ENCODE measurements at places on chromosomes 7 and 10.
A peak's percentile ranks its signal among the peaks of the same experiment; 100 is the strongest.

- no peak for DNase-seq
Measured at GRCh38 chr10:5071411-5072198, 22.6 kb upstream of the AKR1C3 start.

DNA sequence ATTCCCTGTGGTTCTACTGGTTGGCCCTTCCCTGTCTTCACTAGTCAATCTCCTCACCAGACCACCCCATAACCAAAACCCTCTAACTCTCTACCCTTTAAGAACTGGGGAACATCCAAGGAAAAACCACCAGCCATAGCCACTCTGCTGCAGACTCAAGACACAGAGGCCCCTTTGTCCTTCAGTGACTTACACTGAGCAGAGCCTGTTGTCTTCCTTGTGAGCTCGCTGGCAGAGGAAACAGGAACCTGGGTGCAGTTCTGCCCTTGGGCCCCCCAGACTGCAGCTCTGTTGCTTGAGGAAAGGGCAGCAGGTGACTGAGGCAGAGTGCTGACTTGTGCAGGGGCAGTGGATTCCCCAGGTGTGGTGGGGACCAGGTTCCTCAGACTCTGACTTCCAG is 30.6 kb downstream of the ZC3HAV1 start:
- no peak for DNase-seq

- DNase-seq = no peak
Measured at GRCh38 chr7:13257661-13258060, 570.2 kb downstream of the ARL4A start.

DNA sequence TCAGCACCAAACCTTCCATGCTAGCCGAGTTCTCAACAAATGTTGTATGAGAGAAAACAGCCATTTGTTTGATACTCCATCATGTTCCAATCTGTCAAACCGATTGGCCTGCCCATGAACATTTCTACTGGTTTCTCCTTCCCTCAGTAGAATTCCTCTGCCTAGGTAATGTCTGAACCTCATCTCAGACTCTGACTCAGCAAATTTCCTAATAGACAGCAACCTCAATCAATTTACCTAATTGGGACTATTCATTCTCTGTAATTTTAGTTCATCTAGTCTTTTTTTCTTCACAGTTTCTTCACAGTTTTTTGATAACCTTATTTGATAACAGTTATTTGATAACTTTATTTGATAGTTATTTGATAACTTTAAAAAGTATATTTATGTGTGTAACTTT is 585.1 kb downstream of the DNAJB9 start:
- no peak for DNase-seq

DNA sequence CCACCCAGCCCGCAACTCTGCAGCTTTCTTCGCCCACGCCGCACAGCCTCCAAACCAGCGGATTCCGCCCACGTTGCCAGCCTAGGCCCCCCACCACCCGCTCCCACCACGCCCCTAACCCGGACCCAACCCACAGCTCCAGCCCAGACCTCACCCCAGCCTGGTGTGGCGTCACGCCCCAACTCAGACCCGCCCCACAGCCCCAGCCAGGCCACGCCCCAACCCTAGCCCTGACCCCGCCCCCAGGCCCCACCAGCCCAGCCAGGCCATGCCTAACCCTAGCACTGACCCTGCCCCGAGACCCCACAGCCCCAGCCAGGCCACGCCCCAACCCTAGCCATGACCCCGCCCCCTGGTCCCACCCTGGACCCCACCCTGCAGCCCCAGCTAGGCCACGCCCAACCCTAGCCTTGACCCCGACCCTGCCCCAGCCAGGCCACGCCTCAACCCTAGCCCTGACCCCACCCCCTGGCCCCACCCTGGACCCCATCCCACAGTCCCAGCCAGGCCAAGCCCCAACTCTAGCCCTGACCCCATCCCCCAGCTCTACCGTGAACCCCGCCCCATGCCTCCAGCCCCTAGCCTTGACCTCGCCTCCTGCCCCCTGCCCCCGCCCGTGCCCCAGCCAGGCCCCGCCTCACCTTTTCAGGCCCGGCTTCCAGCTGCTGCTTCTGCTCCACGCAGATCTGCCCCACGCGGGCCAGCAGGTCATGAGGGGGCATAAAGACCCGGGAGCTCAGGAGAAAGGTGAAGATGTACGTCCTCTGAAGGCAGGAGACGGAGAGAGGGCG is 64.0 kb downstream of the RASGEF1A start:
- DNase-seq = peak; percentile 31

- peak; percentile 11 for DNase-seq
Measured at GRCh38 chr7:25087855-25088254, 37.2 kb downstream of the CYCS start.

DNA sequence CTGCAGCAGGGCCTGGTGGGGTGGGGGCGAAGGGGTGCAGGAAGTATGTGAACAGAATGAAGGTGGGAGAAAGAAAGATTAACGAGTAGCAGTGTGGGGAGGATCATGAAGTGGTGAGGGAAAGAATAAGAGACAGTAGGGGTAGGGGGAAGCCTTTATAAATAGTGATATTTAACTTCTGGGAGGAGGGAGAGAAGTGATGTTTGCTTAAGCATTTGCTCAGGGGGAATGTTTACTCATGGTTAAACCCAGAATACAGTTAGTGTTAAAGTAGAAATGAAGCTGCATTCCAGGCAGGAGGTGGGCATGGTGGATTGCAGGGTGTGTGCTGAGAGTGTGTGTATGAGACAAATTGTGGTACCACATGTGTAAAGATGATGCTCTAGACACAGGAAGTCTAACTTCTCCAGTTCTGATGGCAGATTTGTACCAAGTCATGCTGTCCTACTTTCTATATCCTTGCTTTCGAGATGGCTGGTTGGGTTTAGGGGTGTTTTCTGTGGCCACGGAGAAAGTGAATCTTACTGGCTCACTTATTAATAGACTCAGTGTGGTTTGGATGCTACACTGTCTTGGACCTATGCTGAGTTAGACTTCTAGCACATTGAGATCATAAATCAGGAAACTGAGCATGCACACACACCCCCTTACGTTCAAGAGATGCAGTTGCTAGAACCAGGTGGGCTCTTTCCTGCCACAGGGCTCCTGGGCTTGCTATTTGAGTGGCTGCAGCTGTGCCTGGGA is 10.6 kb upstream of the DNMBP start:
- no peak for DNase-seq

- no peak for DNase-seq
Measured at GRCh38 chr10:86366033-86366901, at the start of gene GRID1. Gene GRID1, minus strand, starts transcription at chr10:86366795.

DNA sequence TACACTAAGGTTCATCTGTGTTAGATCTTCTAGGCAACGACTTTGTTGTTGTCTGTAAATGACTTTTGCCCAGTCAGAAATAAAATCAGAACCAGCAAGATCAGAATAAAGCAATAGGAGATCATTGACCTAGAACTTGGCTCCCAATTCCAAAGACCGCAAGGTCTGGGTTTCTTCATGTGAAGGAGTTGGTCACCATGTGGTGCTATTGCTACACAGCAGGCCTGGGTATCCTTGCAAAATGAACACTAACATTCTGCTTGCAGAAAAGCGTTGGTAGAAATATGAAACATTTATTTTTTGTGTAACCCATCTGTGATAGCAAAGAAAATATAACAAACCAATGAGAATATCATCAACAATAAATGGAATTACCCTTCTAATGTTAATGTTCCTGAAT is 831.0 kb downstream of the NXPH1 start:
- DNase-seq = no peak

DNA sequence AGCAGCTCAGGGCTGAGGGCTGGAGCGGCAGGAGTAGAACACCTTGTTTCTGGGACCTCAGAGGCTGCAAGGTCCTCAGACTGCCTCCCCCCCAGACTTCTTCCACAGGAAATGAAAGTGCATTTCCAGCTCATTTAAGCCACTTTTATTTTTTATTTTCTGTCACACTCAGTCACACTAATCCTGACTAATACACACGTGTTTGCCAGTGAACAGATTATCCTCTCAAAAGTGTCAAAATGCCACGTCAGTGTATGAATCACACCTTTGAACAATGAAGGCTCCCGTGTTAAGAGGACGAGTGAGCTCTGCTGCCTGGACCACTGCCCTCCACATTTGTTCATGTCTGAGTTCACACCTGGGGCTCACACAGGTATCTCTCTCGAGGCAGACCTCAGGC is 488.5 kb downstream of the DNAJB6 start:
- DNase-seq = no peak

GRCh38 chr10:71259815-71260501 is 47.6 kb downstream of the UNC5B start:
- DNase-seq = no peak

All from stimulated activated naive B cell treated with anti-CD40 and anti-IgM and Interleukin-4, amounts not matched to agents 10 μg/mL and 1 μg/mL and 100 μg/mL, for 72 hours (primary cell).